ENCODE measurements at places on chromosomes 7 and 10. TPM values are rescaled to one million over a fixed set of nuclear protein-coding genes. Genes with fewer than 3 reads are reported as not detected.

The CC2D2B gene
- total RNA-seq: 1.2 TPM

The JAKMIP3 gene
- total RNA-seq: 0.36 TPM

The OR6B1 gene
- not detected for total RNA-seq

The FOXI2 gene
- not detected for total RNA-seq

The CACNA2D1 gene
- total RNA-seq: 20.5 TPM

The ZNF804B gene
- total RNA-seq: not detected

The MUC3A gene
- total RNA-seq: 1.1 TPM

DNA sequence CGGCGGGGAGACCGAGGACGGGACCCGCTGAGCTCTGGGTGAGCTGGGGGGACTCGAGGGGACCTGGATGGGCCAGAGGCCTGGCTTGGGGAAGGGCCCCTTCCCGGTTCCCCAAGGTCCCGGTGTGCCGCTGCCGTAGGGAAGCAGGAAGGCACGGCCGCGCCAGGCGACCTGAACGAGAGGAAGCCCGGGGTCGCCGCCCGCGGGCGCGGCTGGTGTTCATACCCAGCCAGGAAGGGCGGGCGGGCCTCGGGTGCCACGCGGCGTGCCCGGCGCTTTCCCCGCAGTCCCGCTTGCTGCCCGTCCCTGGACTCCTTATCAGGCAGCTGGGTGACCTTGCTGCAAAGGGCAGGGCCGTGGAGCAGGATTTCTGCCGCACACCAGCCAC lies 38.0 kb downstream of the ZNF777 start:
- no peak for DNase-seq

- DNase-seq: no peak
These were observed 37.4 kb downstream of the SMNDC1 start for GRCh38 chr10:110267276-110267675.

- DNase-seq: no peak
These were observed 3.8 kb downstream of the SSC4D start for GRCh38 chr7:76405738-76406137.

GRCh38 chr10:17394854-17395253 lies 59.5 kb downstream of the ST8SIA6 start:
- no peak for DNase-seq

- no peak for DNase-seq
These were observed 59.8 kb downstream of the CPVL start for GRCh38 chr7:29086545-29086944.

DNA sequence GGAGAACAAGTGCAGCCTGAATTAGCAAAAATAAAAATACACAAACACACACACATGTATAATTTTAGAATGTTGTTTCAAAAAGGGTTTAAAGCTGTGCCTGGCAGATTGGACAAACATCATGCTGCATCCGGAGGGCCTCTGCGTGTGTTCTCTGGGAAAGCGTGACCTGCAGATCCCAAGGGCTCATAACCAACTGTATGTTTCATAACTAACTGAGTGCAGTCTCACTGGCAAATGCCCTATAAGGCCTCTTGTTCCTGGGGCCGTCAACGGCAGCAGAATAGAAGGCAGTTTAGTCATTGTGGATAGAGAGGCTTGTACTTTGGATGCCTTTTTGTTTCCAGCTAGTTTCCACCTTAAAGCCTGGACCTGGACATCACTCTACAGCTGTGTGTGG lies 243.8 kb upstream of the KIAA1217 start:
- no peak for DNase-seq

DNA sequence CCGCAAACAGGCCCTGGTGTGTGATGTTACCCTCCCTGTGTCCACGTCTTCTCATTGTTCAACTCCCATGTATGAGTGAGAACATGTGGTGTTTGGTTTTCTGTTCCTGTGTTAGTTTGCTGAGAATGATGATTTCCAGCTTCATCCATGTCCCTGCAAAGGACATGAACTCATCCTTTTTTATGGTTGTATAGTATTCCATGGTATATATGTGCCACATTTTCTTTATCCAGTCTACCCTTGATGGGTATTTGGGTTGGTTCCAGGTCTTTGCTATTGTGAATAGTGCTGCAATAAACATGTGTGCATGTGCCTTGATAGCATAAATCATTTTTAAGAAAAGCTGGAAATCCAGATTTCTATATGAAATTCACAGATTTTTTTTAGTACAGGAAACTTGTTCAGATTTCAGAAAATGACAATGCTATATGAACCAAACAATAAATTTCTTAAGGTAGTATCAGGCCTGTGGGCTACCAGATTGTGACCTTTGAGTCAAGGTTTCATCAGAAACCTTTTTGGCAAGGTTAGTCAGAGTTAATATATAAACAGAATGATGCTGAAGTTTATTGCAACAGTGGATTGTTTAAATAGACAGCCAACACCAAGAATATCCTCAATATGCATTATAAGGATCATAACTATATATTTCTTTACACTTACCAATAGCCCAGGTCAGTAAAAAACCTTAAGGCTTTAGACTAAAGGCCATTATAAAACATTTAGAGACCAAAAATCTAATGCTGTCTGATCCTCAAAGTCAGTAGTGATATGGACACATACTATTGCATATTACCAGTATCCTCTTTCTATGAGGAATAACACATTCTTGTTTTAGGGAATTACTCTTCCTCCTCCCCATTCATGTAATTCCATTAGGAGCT lies 68.7 kb upstream of the PAPSS2 start:
- DNase-seq: no peak

DNA sequence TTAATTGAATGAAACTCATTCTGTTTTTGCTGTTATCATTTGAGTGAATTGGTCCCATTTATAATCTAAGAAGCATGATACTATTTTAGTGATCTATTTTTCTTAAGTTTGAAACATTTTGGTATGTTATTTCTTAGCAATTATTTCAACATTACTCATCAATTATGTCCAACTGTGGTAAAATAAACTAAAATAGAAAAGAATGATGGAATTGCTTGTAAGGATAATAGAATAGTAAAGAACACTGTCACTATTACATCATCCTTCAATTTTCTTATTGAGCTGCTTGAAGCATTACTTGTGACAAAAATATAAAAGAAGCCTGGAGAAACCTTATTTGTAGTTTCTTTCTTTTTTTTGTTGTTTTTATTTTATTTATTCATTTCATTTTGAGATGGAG lies 42.4 kb downstream of the ZNF487 start:
- no peak for DNase-seq

- no peak for DNase-seq
These were observed 33.4 kb downstream of the PTPN12 start for GRCh38 chr7:77570330-77571011.

- no peak for DNase-seq
These were observed 128.4 kb downstream of the ZFAND4 start for GRCh38 chr10:45544191-45544590.

DNA sequence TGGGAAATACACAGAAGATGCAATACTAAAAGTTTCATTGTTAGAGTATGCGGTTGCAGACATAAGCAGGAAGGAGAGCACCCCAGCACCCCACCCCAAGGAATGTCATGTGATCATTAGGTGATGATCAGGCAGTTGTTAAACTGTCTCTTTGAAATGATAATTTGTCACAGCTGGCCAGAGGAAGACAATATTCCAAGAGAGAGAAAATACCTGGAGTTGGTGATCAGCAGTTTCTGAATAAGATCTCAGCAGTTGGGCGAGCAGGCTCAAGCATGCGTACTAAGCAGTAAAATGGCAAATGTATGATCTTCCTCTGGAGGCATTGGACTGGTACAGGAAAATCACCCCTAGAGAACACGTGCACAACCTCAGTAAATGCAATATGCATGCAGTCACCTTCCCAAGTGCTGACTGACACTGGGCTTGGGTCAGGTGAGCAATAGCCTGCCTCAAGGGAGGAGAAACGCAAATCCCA lies 250.1 kb upstream of the MBL2 start:
- no peak for DNase-seq

- DNase-seq: no peak
These were observed 365.4 kb downstream of the PLXNA4 start for GRCh38 chr7:132210821-132211220.

Measured in omental fat pad (tissue), 4 donors.